SJSA1 (cell line): ENCODE measurements at places on chromosomes 4 and X.

GRCh38 chrX:141609111-141609510, 19.6 kb downstream of the SPANXA2 start:
- DNase-seq, result no peak

DNA sequence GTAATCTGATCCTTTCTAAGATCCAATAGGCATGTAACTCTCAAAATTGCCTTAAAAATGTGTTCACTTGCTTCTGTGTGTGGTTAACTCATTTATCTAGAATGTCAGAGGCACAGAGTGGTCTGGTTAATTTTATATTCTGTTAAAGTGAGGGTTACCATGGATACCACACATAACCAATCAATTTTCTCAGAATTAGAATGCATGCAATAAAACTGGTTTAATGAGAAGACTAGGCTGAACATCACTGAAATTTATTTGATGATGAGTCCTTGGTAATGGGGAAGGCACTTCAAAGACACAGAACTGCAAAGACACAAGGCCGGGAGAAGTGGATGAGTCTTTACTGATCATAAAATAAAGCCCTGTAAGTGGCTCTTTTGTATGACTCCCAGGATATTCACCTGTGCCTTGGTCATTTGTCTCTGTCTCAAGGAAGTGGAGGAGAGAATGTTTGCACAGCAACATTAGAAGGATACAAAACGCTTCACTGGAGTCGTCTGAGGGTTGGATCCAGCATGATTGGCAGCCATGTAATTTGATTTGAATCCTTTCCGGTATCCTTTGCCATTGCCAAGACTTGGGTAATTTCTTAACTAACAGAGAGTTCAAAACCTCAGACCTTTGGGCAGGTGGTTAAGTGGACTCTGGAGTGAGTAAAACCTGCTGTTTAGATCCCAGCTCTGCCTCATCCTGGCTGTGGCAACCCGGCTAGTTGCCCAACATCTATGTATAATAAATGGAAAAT, 94.0 kb upstream of the RBPJ start:
- DNase-seq, result no peak

DNA sequence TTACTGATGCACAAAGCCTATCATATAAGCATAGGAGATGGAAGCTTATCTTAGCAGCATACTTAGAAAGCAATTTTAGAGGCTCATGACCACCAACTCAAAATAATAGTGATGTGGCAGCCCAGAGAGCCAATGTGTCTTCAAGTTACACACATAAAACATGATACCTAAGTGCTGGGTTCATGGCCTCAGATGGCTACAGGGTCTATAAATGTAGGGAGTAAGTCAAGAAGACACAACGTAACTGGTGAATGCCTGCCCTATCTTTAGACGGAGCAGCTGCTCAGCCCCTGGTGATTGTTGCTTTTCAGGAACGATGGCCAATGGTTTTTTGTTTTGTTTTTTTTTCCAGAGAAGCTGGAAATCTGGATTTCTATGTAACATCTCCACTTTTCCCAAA, 42.8 kb downstream of the RNF150 start:
- no peak for DNase-seq

GRCh38 chrX:41009850-41010846, 75.1 kb upstream of the USP9X start:
- peak; percentile 22 for DNase-seq

DNA sequence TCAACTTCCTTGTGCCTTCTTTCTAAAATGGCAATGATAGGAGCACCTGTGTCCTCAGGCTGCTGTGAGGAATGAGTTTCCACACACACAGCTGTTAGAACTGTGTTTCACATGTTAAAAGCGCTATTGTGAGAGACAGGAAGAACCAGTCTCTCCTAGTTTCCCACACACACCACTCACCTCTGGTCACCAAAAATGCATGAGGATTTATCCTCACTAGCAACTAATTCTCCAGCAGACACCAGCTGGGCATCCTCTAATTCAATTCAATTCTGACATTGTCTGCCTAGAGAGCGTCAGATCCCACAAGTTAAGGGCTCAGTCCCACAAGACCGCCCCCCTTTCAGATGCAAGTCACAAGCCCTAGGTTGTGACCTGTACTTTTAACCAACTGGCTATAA, 29.0 kb upstream of the SLC2A9 start:
- DNase-seq, result no peak

GRCh38 chr4:78190068-78190467, 132.9 kb downstream of the FRAS1 start:
- no peak for DNase-seq

DNA sequence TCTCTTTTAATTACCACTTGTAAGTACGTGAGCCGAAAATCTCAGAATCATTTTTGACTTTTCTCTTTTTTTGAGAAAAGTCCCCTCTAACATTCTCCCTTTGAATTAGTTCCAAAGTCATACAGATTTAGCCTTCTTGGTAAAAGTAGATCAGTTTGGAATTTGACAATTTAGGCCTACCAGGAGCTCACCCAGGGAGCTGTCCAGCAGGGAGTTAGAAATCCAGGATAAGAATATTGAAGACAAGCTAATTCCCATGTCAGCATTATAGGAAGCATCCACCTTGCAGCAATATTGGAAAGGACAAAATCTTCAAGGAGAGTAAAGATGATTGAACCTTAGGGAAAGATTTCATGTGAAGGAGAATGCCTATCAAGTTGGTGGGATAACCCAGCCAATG, 352.2 kb upstream of the CPEB2 start:
- no peak for DNase-seq

DNA sequence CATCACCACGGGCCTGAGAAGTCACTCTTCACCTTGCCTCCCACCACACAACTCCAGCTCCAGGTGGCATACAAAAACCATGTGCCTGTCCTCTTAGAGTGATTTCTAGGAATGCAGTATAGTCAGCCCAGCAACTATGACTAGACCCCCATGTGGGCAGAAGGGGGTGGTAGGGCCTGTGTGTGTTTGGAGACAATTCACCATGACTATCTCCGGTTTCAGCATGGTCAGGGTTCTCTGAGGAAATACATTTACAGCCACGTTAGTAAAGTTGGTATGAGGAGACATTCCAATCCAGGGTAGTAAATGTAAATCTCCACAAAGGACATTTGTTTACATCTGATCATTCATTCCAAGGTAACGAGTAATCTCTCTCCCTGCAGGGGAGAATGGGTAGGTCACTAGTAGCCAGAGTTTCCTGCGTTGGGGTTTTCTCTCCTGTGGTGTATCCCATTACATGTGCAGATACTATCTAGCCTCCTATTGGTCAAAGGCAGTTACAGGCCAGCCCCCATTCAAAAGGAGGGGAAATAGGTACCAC, 4.2 kb upstream of the MTMR1 start:
- DNase-seq, result peak; percentile 80

- no peak for DNase-seq
Measured at GRCh38 chr4:95539106-95539505, 9.7 kb downstream of the UNC5C start.

- no peak for DNase-seq
Measured at GRCh38 chrX:17706676-17707075, 30.6 kb upstream of the SCML1 start.

DNA sequence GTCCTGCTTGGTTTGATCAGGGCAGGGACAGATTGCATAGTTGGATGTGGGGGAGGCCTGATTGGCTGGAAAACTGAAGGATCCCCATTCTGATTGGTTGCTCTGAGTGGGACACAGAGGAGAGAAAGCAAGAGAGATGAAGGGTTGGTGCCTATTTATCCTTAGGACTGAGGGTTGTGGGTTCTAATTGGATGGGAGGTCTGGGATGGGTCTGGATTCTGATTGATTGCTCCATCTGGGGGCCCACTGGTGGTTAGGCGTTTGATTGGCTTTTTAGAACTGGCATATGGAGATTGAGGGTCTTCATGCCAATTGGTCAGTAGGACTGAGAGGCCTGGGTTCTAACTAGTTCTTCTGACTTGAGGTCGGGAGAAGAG, 644 bp upstream of the EBP start:
- DNase-seq, result no peak

- no peak for DNase-seq
Measured at GRCh38 chr4:11480683-11481082, 52.0 kb upstream of the HS3ST1 start.

- DNase-seq, result no peak
Measured at GRCh38 chrX:69162361-69162865, 2.8 kb downstream of the PJA1 start.

GRCh38 chr4:104728380-104729122, 233.9 kb upstream of the CXXC4 start:
- no peak for DNase-seq

GRCh38 chr4:20122198-20122988, 129.3 kb upstream of the SLIT2 start:
- no peak for DNase-seq

DNA sequence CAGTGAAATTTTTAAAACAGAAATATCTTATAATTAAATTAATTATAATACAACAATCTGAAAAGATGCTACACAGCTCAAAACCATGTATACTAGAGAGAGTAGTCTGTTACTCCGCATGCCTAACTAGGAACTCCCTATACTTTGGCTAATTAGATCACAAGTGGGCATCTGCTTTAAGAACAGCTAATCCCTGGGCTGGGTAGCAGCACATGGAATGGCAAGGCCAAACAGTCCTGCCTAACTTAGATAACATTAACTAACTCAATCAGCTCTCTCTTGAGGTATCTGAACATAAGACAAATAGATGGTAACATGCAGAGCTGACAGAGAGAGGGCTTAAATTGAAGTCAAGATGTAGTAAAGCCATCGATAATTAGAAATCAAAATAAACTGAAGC, 9.9 kb downstream of the CHIC2 start:
- no peak for DNase-seq

DNA sequence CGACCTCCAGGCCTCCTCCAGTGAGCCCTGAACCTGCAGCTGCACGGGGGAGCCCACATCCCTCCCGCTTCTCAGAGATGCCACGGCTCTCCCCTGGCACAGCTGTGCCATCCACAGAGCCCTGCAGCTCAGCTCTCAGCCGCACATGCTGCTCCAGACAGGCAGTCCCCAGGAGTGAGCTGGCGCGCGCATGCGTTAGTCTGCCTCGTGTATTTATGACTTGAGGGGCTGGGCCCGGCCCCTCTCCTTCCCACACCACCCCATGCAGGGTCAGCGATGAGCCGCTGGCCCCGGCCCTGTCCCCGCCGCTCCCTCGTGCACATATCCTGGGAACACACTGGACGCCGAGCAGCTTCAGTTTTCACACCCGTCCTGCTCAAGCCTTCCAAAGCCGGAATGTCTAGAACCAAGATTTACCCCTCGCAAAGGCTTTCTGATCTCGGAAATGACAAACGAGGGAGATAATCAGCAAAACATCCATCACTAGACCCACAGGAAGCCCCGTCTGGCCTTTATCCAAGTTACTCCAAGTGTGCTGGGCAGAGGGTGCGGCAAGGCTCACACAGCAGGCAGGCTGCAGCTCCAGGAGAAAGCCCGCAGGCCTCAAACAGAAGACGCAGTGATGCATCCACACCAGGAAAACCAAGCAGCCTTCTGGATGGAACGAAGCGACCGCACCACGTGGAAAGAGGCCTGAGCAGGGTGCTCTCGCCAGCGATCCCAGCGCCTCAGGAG, 24.3 kb downstream of the GAK start:
- DNase-seq, result no peak

- no peak for DNase-seq
Measured at GRCh38 chrX:104445591-104445990, 120.4 kb upstream of the IL1RAPL2 start.

DNA sequence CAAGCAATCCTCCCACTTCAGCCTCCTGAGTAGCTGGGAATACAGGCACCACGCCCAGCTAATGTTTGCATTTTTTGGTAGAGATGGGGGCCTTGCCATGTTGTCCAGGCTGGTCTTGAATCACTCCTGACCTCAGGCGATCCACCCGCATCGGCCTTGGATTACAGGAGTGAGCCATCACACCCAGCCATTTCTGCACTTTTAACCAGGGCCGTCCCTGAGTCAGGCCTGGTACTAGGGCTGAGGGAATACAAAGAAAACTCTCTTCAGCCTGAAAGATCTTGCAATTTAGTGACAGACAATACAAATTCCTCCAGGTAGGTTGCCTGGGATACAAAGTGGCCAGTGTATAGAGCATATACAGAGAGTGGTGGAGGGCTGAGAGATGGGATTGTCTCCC, 65.8 kb downstream of the BCOR start:
- DNase-seq, result no peak

- DNase-seq, result no peak
Measured at GRCh38 chrX:154026136-154027021, 6.7 kb upstream of the IRAK1 start.

DNA sequence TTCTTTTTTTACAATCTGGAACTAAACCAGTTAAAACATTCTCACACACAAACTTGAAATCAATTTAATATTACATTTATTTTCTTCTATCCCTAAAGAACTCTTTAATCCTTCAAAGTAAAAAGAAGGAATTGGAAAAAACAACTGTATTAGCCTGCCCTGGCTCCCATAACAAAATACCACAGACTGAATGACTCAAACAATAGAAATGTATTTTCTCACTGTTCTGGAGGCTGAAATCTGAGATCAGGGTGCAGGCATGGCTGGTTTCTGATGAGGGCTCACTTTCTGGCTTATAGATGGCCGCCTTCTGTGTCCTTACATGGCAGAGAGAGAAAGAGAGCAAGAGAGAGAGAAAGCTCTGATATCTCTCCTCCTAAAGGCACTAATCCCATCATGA, 149.4 kb downstream of the PDGFRA start:
- no peak for DNase-seq

DNA sequence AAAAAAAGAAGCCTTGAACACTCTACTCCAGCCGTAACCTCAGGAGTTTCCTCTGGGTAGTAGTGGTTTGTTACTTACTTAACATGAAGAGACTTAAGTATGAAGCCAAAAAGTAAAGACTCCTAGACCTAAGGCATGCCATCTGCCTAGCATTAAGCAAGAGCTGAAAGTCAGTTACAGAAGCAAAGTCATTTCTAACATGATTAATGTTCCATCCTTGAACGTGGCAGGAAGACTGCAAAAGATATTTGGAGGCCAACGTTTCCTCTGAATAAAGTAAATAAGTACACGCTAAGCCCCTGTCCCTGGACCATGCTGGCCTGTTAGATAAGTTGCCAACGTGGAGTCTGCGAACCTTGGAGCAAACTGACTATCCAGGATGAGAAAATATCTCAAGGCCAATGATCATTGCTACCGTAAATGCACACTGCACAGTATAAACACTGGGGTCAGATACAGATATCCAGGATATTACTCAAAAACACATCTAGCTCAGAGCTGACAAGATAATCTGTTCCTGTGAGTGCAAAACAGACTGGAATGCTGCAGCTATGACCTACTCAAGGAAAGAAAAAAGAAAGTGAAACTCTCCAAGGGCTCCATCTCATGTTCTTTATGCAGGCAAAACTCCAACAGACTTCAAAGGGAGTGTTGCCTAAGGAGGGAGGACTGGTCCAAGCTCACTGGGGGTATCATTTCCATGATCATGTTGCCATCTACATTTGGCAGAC, 255.8 kb downstream of the COL25A1 start:
- no peak for DNase-seq
